Fibroblast of upper back skin (primary cell): ENCODE measurements at places on chromosomes 11 and 22.

DNA sequence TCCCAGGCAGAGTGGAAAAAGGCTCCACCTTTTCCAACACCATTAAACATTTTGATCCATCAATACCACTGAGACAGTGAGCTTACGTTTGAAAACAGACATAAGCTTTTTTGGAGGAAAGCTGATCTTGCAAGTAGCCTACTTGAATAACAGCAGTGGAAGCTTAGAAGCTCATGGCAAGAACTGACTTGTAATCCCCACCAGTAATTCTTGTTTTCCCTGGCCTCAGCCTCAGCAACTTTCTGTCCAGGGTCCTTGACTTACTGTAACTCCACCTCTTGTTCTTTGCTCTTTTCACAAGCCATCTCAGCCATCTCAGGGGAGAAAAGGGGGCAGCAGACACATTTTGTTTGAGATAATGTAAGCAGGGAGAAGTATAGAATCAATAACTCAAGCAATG is 12.3 kb upstream of the MPZL2 start:
- DNase-seq: no peak

GRCh38 chr11:50298182-50298988 is 265.7 kb downstream of the OR4C45 start:
- no peak for DNase-seq

DNA sequence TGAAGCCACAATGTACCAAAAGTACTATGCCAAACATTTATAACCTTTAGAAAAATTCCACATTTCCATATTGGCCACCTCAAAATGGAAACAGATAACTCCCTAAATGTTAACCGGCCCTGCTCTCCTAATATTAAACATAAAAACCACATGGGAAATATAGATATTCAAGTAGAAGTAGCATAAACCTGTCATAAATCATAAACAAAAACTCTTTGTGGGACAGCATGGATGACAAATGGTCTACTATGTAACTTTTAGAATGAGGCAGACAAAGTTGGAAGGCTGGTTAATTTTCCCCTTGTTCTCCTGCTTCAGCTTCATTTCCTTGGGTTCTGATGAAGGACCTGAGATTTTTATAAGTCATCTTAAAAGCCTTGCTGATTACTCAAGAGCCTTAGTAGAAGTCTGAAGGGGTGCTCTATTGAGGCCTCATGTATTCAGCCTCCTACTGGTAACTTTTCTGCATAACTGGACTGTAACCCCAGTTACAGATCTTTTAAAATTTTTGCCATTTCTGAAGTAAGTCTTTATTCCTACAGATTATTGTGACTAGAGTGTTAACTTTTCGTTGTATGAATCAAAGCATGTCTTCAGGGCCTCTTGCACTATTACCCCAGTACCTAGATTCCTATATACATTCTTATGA is 116.4 kb downstream of the STIM1 start:
- no peak for DNase-seq

- no peak for DNase-seq
These were observed 3.2 kb upstream of the KRTAP5-10 start for GRCh38 chr11:71562120-71562519.

DNA sequence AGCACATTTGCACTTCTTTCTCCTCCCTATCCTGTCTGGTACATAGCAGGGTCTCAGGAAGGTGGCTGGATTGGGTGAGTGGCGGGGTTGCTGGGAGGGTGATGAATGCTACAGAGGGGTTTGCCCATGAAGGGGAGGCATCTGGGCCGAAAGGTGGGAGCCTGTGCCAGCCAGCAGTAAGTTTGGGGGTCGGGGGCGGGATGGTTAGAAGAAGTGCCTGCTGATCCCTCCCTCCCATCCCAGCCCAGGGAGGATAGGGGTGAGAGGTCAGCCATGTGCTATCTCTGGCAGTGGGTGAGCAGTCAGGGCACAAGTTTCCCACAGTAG is 2.8 kb downstream of the CD82 start:
- DNase-seq: no peak

GRCh38 chr11:70437111-70437784 is 38.9 kb downstream of the CTTN start:
- no peak for DNase-seq

GRCh38 chr11:78050964-78051831 is 12.5 kb upstream of the THRSP start:
- DNase-seq: peak; percentile 75

DNA sequence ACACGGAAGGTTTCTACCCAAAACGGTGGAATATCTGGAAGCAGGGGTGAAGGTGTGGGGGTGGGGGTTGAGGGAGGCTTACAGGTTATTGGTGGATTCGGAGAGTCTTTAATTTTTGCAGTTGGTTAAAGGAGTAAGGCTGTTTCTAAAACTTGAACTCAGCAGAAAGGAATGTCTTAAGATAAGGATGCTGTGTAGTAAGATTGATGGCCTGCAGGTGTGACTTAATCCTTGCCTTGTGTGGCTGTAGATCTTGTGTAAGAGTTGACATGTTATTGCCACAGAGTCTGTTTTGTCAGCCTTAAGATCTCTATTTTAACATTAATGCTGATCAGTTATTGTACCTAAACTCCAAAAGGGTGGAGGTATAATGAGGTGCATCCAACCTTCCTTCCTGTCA is 16.4 kb upstream of the OR6M1 start:
- DNase-seq: no peak

GRCh38 chr11:95296621-95297025 is 65.6 kb upstream of the SESN3 start:
- DNase-seq: no peak

DNA sequence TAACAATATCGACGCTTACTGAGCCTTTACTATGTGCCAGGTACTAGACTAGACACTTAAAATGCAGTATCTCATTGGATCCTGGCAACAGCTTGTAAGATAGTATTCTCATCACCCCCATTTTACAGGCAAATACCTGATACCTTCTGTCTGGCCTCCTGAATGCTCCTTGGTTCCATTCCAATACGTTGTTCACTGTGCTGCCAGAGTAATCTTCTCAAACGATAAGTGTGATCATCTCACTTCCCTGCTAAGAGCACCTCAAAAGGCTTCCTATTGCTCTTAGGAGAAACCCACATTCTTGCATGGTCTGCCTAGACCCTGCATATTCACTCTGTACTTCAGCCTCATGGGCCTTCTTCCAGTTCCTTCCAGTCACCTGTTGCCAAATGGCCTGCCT is 1.3 kb upstream of the NRIP3 start:
- DNase-seq: no peak

GRCh38 chr11:2736577-2737225 is 36.9 kb upstream of the KCNQ1OT1 start:
- DNase-seq: no peak

GRCh38 chr11:63613517-63614135 is 607 bp downstream of the PLAAT3 start:
- no peak for DNase-seq
